HT-29 (cell line): ENCODE measurements at places on chromosomes 3 and 15.
A peak's percentile ranks its signal among the peaks of the same experiment; 100 is the strongest.

GRCh38 chr3:4749567-4750002 lies 229.7 kb upstream of the BHLHE40 start:
- DNase-seq: no peak

DNA sequence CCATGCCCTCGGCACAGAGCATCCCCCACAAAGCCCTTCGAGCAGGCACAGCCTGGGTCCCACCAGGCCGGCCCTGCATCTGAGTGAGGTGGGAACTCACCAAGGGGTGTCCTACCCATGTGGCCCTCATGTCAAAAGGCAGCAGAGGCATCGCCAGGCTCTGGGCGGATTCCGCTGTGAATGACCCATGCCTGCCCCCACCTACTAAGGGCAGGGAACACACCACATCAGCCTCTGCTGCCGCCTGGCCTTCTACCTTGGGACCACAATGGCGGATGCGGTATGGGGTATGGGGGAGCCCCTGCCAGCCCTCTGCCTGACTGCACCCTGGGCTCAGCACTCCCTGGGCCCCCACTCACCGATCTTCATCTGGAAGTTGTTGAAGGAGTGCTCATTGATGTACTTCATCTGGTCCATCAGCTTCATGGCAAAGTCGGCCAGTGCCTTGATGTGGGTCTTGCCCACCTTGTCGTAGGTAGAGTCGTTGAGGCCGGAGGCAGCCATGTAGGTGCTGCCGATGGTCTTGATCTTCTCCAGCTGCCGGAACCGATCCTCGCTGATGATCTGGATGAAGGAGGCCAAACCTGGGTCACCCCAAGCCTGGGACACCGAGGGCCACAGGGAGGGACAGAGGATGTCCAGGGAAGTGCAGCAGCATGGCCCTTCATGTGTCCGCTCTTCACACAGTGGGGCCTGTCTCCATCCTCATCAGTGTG lies 87.8 kb downstream of the SEC22A start:
- no peak for DNase-seq

DNA sequence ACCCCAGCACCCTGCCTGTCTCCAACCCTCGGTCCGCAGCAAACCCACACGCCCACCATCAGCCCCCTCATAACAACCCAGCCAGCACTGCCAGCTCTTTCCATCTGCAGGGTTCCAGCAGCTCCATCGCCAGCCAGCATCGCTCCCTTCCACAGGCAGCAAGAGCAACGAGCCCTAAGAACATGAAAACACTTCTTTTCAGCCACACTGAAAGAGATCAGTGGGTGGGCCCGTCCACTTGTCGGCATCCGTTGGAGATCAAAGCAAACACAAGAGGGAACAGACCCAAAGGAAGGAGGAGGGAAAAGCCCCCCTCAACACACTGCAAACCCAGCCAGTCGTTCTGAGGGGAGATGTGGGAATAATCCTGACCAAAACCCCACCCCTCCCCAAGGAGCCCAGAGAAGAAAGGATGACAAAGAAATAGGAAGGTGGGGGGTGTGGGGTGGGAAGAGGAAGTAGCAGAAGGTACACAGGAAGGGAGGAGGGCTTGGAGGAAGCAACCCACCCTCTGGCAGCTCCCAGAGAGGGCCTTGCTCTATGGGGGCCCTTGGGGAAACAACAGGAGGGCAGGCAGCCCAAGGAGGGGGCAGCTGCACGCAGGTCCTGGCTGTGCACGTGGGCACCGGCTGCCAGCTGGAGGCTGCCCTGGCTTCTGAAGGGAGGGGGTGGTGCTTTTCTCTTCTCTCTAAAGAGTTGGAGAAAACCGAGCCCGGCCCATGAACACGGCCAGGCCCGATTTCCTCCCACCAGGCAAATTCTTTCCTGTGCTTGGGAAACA lies 473.6 kb upstream of the PROK2 start:
- DNase-seq: no peak

GRCh38 chr3:158713094-158713499 lies 19.2 kb downstream of the RARRES1 start:
- no peak for DNase-seq

GRCh38 chr3:100803711-100804110 lies 94.4 kb downstream of the TFG start:
- DNase-seq: no peak

- no peak for DNase-seq
Measured at GRCh38 chr3:176274161-176274560, 923.1 kb downstream of the TBL1XR1 start.

DNA sequence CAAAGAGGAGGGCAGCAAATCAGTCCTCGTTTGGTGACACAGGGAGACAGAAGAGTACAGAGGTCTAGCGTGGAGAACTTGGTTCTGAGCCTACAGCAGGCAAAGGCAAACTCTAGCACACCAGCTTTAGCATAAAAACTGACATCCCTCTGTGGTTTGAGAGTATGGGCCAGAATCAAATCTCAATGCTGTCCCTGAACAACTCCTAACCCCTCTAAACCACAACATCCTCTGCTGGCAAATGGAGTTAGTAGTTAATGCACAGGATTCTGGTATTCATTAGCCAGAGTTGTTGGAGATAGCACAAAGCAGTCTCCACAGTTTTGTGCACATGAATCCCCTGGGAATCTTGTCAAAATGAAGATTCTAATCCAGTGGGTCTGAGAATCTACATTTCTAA lies 315.8 kb downstream of the NTRK3 start:
- DNase-seq: no peak

DNA sequence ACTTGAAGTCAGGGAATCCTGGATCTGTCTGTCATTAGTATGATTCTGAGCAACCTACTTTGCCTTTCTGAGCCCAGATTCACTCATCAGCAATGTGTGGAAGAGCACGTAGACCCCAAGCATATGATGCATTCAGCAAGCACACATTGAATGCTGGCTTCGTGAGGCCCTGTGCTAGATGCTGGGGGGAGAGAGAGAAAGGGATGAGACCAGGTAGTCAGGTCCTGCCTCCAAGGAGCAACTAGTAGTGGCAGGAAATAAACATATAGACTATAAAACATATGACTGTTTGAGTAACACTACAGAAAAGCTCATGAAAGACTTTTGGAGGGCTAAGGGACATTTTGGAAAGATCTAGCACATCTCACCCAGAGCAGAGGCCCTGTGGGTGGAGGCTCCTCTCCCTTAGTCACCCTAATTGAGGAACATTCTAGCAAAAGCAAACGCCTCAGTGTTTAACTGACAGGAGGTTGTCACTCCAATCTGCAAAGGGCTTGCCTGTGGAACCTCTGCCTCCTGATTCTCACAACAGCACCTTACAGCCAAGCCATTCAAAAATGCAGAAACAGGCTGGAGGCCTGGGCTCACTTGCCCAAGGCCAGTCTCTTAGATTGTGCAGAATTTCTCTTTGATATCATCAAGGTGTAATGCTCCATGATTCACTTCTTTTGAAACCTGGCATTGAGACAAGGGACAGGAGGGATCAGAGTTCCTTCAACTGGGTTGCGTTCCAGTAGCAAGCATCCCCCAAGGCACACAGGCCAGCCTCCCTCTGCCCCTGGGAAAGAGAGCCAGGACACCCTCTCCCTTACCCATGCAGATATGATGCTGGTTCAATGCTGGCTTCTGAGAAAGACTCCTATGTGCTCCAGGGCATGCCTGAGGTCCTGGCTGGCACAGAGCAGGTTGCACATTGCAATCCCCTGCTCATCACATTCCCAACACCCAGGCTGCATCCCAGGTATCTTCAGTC lies 26.1 kb downstream of the STARD5 start:
- DNase-seq: no peak

DNA sequence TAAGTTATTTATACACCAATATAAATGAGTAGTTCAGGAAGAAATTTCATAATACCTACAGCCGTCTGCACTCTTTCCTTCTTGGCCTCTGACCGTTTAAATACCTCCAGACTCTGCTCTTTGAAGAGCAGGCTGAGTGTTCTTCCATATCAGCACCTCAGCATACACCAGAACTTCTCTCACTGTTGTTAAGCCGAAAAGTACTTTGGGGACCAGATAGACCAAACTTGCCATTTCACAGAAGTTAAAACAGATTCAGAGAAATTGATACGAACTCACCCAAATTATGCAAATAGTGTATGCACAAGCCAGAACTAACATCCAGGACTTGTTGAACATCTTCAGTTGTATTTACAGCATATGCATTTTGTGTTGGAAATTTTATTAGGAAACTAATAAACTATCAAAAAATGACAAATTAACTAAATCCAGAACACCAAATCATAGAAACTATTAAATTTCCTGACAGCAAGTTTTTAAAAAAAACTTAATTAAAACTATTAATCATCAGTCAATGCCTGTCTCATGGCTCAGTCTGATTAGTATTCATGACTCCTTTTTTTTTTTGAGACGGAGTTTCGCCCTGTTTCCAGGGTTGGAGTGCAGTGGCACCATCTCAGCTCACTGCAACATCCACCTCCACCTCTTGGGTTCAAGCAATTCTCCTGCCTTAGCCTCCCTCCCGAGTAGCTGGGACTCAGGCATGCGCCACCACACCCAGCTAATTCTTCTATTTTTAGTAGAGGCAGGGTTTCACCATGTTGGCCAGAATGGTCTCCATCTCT lies 24.1 kb downstream of the CGGBP1 start:
- DNase-seq: no peak

- no peak for DNase-seq
Measured at GRCh38 chr3:156543043-156543555, 11.8 kb downstream of the SSR3 start.

DNA sequence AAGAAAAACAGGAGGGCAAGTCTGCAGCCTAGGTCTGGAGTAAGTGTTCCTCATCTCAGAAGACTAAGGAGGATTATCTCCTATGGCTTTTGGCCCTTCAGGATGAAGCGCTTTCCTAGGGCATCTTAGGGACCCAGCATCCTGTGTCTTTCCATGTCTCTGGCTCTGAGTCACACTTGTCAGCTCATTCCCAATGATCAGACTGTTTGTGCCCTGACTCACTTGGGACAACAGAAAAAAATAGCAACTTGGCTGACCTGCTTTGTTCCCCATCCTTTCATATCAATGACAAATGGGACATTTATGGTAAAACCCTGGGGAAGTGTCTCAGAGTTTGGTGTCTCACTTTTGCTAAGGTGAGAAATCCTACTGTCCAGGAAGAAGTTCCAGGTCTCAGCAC lies 76.2 kb upstream of the OXTR start:
- DNase-seq: no peak

GRCh38 chr3:72446218-72447058 lies 401.8 kb downstream of the SHQ1 start:
- DNase-seq: peak; percentile 41

DNA sequence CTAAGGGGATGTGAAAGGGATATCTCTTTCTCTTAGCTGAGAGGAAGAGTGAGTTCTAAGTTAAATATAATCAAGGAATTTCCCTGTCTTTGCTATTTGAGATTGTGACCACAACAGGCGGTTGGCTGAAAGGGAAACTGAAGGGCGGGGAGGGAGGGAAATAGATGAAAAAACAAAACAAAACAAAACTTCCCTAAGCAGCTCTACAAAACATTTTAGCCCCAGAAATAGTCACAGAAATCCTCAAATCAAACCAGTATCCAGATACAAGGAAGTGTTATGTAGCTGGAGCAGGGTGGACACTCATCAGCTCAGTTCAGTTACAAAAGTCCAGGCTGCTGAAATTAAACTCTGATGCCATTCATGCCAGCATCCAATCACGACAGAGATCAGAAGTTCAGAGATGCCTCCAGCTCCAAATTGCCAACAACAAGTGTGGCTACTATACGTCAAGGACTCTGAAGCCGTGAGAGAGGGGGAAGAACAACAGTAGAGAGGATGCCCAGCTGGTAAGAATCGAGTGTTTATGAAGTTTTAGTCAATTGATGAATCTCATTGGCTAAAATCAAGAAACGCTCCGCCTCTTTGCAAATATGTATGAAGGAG lies 319 bp upstream of the TP63 start:
- DNase-seq: no peak

DNA sequence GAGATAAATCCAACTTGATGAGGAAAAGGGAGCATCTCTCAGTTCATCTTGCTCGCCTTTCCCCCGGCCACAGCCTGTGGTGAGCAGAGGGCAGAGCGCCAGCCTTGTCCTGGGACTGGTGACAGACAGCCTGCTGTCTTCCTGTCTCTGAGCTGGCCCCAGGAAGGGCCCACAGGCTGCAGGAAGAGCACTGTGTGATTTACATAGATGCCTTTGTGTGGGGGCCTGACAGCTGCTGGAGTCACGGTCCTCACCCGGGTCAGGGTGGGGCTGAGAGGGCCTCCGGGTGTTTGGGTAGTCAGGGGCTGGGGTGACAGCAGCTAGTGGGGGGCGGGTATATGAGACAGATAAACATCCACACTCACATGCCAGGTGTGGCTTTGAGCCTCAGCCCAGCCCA lies 29.3 kb downstream of the PLA2G4D start:
- DNase-seq: no peak

DNA sequence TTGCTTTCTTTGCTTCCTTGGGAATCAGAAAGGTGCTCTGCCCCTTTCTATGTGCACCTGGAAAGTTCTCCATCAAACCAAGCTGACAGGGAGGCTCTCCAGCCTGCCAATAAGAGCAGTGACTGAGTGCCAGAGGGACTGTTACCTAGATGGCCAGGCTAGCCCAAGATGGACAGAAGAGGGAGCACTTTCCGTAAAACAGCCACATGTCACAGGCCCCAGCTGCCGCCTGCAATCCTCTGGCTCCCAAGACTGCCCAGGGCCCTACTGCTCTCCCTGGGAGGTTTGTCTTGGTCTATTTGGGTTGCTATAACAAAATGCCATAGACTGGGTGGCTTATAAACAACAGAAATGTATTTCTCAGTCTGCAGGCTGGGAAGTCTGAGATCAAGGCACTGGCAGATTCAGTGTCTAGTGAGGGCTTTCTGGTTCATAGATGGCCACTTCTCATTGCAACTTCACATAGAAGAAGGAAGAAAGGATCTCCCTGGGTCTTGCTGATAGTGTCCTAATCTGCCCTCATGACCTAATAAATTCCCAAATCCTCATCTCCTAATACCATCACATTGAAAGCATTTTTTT lies 72.3 kb downstream of the TAMM41 start:
- DNase-seq: peak; percentile 77

DNA sequence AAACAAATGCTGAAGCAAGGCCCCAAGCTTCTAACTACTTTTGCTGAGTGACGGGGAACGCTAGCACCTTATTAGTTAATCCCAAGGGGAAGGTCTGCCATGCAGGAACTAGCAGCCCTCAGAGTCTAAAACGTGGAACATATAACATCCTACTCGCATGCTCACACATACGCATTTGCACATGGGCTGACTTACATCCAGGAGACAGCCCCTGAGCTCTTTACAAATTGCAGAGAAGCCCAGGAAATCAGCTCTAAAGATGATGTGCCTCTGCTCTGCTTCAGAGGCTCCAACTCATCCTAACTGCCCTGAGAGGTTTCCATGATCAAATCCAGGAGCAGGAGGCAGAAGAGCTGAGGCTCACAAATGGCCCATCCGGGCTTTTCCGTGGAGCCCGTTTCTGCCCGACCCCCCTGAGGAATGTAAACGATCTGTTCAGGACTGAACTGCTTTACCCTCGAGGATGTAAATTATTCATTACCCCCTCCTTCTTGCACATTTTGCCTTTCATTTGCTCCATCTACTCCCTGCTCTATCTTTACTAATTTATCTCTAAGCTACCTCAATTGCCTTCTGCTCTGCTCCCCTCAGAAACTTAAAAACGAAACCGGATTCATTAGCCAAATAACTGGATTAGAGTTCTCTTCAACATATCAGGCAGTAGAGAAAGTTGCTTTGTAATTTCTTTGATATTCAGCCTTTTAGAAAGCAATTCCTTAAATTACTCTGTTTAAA lies 141.9 kb upstream of the CCDC54 start:
- no peak for DNase-seq

GRCh38 chr3:71371282-71371681 lies 212.2 kb downstream of the FOXP1 start:
- DNase-seq: no peak

GRCh38 chr3:189398656-189399055 lies 226.9 kb downstream of the TPRG1 start:
- no peak for DNase-seq
